ENCODE measurements at places on chromosomes 1 and 21.

GRCh38 chr1:234474375-234474774, 4.6 kb downstream of the TARBP1 start:
- no peak for DNase-seq

DNA sequence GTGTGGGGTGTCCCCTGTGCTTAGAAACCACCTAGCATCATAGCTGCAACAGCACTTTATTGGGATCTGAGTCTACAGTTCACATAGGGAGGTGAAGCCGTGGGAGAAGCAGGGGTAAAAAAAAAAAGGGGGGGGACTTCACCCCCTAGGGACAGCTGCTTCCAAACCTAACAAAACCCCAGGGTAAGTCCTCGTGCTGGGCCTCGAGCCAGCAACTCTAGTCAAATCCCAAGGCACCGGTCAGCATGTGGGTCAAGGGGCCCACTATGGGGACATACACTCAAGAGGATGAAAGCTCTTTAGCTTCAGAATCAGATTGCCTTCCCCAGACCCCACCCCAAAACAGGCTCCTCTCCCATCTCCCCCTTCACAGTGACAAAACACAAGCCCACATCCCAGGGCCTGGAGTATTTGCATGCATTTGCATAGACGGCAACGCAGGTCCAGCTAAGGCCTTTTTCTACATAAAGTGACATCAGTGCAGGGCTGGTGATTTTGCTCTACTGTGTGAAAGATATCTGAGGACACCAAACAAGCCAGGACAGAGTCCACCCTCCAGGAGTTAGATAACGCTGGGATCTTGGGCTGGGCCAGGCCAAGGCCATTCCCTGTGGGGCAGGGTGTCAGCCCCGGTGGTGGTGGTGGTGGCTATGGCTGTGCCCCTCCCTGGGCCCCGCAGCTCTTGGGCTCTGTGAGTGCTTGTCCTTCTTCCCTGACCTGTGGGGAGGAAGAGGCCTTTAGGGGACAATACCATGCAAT, 8.1 kb upstream of the PMVK start:
- no peak for DNase-seq

- DNase-seq, result no peak
Measured at GRCh38 chr1:7572654-7573152, 198.4 kb upstream of the VAMP3 start.

DNA sequence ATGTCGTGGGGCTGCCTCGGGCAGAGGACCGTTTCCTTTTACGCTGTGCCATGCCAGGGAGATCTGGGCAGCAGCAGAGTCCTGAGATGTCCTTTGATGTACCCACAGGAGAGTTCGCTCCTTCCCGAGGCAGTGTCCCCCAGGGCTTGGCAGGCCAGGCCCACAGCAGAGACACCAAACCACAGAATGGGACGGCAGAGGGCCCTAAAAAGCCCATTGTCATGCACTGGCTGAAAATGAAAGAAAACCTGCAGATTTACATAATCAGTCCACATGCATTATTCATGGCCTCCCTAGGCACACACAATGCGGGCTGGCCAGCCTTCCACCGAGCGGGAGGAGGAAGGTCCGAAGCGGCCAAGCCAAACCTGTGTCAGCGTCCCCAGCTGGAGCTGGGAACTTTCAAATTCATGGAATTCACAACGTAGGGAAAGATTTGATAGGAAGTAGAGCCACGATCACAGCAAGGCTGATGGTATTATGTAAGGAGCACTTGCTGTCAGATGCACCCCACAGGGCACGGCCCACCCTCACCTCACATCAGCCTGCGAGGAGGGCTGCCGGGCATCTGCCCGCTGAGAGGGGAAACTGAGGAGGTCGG, 25.3 kb upstream of the EFHD2 start:
- DNase-seq, result no peak

- DNase-seq, result no peak
Measured at GRCh38 chr1:96682056-96682455, 39.5 kb upstream of the PTBP2 start.

DNA sequence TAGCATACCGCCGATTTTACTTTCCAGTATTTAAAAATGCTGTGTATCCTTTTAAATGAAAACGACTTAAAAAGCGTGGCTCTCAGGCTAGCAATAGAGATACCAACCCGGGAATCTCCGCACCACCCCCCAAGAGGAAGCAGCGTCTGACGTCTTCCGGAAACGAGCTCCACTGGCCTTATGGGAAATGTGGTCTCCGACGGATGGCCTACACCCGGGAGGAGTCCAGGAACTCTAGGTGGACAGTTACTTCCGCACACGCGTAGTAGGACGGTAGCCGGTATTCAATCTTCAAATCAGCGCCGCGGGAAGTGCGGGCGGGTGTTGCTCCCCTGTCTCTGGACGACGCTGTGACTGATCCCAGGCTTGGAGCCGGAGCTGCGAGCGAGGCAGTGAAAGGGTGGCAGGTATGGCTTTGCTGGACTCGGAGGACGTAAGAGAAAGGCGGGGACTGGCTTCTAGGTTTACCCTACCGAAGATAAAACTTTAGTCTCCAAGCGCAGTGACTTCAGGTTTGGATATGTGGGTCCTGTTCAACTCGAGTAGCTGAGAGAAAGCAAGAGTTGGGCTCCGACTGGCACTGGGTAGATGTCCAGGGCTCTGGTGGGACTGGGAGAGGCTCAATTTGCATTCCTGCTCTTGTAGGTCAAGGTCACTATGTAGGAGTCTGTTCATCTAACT, at the start of gene ZNF684:
Gene ZNF684 (plus strand): TSS at position 257 of the 681 bp plus-strand sequence. CDS start 1,530 bp downstream, outside the sequence.
- DNase-seq, result peak; percentile 72

DNA sequence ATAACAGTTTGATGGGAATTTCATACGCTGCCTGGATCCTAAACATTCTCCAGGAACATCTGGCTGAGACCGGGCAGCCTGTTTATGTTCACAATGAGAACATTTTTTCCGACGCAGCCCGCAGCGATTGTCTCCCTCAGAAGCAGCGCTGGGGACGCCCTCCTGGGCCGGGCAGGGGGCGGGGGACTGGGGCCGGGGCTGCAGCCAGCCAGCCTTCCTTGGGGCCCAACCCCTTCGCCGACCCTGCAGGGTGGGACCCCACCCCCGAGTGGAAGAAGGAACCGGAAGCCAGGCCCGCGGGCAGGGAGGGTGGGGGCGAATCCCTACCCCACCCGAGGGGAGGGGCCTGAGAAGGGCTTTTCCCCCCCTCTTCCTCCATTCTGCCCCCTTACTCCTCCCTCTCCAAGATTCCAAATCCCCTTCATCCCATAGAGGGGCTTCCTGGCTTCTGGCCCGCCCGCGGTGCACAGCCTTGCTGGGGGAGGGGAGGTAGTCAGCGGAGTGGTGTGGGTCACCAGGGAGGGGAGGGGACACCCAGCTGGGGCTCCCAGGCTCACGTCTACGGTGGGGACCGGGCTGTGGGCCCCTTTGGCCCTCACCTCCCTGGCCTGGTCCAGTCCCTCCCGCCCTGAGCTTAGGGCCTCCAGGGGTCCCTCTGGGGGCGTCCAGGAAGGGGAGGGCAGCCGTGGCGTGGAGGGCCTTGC, 60.6 kb downstream of the WNT9A start:
- DNase-seq, result no peak

DNA sequence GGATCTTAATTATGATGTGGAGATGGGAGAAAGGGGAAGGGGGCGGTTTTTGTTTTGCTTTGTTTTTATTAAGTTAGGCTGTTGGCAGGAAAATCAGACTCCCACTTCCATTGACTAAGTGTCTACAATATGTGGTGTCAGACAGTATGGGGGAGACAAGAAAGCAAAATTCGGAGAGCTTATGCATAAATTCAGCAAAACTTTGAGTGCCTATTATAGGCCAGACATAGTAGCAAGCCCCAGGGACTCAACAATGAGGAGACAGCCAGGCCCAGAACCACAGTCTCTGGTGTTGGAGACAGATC, 835 bp upstream of the TSPAN2 start:
- no peak for DNase-seq

DNA sequence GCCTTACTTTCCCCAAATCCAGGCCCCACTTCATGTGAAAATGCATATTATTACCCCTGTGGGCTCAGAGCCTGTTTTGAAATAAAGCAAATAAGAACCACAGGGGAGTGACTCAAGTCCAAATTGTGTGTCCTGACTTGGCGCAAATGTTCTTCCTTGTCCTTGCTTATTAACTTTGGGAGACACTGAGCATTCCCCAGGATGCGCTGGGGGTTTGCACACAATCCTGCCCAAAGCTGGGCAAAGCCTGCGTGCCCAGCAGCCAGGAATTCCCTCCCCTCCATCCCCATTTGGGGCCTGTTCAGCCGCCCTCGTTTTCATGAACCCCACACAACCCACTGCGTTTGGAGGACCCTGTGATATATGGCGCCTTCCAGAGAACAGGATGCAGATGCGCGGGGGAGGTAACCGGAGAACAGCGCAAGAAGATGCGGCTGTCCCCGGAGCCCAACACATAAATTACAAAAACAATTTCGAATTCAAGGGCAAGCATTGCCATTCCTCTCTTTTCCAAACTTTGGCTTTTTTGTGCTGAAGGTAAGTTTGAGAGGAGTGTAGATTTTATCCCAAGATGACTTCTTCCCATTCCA, 42.4 kb upstream of the CLDN14 start:
- no peak for DNase-seq

DNA sequence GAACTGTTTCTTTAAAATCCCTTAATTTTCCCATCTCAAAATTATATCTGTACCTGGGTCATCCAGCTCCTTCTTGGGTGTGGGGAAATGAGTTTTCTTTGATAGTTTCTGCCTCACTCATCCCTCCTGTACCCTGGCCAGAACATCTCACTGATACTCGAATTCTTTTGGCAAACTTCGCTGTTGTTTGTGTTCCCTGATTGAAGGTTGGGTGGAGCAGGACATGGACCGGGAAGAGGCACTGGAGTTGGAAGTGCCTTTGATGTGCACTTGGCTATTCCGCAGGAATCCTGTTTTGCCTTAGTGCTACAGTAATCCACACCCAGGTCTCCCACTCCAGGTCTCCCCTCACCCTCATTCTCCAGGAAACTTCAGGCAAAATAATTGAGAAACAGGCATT, 11.2 kb downstream of the MINDY1 start:
- DNase-seq, result no peak

DNA sequence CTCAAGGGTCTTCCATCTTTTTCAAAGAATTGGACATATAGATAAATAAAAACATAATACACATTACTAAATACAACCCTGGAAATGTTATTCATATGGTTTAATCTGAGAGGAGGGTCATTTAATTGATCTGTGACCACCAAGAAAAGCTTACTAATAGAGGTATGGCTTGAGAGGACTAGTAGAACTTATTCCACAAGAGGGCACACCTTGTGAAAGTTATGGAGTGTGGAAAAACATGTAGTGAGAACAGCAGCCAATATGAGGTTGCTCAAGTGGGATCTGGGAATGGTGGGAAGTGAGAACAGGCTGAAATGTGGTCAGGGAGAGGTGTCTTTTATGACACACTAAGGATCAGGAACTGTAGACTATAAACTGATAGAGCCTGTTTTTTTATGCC, 973.5 kb upstream of the B3GALT2 start:
- DNase-seq, result no peak

- no peak for DNase-seq
Measured at GRCh38 chr1:167431261-167431908, 86.9 kb downstream of the CD247 start.

DNA sequence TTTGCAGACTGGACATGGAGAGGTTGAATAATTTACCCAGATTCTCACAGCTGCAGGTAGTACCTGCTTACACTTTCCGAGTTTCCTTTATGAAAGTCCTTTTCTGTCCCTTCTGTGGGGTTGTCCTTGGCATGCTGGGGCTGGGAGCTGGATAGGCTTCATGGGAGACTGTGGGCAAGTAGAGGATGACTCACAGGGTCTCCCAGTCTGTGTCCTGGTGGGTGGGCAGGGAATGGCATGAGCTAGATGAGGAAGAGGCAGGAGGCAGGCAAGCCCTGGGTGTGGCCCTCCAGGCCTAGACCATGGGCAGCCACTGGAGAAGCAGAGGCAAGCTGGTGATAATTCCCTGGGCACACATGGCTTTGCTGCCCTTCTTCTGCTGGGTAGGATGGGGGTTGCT, 80.6 kb downstream of the NAV1 start:
- DNase-seq, result no peak

- DNase-seq, result no peak
Measured at GRCh38 chr1:213507472-213508223, 456.6 kb downstream of the RPS6KC1 start.

GRCh38 chr1:215583185-215583749, 16.2 kb downstream of the KCTD3 start:
- no peak for DNase-seq

- DNase-seq, result no peak
Measured at GRCh38 chr21:24200052-24200451, 1407.2 kb downstream of the MRPL39 start.

GRCh38 chr1:156577550-156577949, 2.0 kb upstream of the TTC24 start:
- no peak for DNase-seq

DNA sequence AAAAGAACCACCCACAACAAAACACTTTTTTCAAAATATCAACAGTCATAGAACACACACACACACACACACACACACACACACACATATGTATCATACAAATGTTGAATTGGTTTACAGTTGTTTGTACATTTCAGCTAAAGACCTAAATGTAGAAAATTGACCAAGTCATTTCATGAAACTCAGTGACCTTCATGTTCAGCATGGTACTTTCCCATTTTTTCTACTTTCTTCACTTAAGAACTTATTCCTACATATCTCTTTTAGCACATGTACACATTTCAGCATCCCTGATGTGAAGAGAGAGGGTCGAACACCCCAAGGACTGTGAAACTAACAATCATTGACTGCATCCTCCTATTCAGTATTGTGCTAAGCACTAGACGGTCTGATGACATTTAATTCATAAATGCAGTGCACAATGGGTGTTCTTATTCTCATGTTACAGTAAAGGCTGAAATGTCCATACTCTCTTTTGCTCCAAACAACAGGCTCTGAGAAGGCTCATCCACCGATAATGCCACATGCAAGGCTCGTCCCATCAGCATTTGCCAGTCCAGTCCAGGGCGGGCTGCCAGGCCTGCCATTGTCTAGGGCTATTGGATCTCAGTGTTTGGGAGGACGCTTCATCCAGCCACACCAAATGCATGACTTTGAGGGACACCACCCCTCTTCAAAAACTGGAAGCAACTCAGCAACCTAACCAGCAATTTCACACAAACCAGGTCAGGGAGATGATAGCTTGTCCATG, 150.1 kb upstream of the RUNX1 start:
- DNase-seq, result no peak

DNA sequence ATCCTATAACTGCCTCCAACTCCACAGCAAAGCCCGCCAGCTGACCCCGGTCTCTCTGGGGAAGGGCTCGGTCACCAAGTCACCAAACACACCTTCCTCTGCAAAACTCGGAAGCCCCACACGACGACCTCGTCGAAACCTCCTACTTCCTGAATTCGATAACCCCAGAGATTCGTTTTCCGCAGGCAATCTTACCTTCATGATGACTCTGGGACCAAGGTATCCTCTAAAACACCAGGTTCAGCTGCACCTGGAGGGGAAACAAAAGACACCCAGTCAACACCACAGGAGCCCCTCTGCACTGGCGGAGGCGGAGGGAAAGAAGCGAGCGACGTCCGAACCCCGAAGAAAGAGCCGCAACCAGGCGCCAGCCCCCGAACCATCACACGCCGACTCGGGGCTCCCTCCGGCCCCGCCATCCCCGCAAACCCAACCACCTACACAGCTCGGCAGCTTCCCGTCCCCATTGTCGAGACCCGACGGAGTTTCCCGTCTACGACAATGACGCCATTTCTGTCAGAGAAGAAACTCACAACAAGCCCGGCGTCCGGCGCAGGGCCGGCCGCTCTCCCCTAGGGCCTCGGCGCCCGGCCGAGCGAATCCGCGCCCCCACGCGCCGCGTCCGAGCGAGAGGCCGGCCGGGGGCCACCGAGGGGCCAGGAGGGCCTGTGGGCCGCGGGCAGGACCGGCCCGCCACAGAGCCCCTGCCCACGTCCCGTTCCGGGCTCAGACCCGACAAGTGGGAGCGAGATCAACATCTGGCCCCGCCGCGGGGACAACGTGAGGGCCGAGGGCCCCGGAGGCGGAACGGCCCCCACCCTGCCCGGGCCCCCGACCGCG, 1.0 kb downstream of the ARID4B start:
- peak; percentile 14 for DNase-seq

Measured in stimulated activated CD8-positive, alpha-beta memory T cell treated with anti-CD3 and anti-CD28 coated beads, Interleukin-2, amount 100 ng/mL, for 1 hour (primary cell).